Cerebellar cortex (tissue), 1 donor: ENCODE measurements at places on chromosomes 11 and 22.

GRCh38 chr11:117453886-117454563 lies 126.4 kb downstream of the CEP164 start:
- no peak for DNase-seq

- no peak for DNase-seq
These were observed 52.9 kb upstream of the PITPNB start for GRCh38 chr22:27971926-27972325.

DNA sequence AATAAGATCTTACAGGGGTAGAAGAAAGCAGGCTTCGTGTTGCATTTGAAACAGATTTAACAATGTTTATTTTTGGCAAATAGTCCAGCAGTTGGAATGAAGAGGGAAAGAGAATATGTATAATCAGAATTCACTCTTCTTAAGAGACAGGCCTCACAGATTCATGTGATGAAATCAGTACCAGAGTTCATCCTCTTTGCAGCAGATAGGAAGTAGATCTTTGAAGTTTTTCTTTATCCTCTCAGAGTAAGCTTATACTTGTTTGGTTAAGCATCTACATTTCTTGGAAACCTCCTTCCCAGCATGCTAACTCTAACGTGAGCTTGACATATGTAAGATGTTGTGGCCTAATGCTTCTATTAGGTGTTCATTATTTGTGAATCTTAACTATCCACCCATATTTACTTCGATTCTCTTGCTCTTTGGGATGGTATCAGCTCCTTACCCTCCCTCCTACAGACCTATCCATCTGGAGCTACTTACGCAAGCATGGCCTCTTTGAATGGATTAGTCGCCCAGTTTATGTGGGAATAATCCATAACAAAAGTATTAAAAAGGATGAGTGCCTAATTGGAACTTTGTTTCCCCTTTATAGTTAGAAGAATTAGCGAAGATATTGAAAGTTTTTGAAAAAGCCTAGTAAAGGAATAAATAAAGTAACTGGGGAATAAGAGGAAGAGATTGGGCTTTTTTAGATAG lies 80.1 kb downstream of the PRMT3 start:
- no peak for DNase-seq

DNA sequence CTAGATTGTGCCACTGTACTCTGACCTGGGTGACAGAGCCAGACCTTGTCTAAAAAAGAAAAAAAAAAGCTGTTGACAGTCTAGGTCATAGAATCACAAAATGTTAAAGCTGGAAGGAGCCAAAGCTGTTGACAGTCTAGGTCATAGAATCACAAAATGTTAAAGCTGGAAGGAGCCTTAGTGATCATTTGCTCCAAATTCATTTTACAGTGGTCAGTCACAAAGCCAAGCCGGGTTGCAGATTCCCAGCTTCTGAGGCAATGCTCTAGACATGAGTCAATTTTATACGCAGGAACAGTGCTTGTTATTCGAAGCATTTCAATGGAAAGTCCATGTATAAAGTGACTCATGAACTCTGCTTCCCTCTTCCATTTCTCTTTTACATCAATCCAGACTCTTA lies 47.4 kb downstream of the SYT13 start:
- no peak for DNase-seq

GRCh38 chr11:47306484-47306844 lies 36.5 kb downstream of the MADD start:
- no peak for DNase-seq

- no peak for DNase-seq
These were observed 33.7 kb upstream of the SMPD1 start for GRCh38 chr11:6356503-6357055.
